ENCODE measurements at places on chromosomes 6 and 20. TPM values are rescaled to one million over a fixed set of nuclear protein-coding genes. Genes with fewer than 3 reads are reported as not detected.

Gene MAP7
- total RNA-seq = 1.4 TPM

Gene LKAAEAR1
- total RNA-seq = 0.38 TPM

Gene NR2E1
- total RNA-seq = not detected

Gene JAG1
- 0.30 TPM for total RNA-seq

Gene SLC2A10
- total RNA-seq = not detected

Gene SNAP25
- total RNA-seq = 0.18 TPM

Gene TTPAL
- total RNA-seq = 15.5 TPM

Gene ACAT2
- total RNA-seq = 98.0 TPM

Gene ARMH2
- 1.5 TPM for total RNA-seq

Gene CST4
- not detected for total RNA-seq

Gene RNF182
- total RNA-seq = not detected

Gene CENPW
- 54.3 TPM for total RNA-seq

Measured in activated CD4-positive, alpha-beta memory T cell treated with anti-CD3 and anti-CD28 coated beads, Interleukin-2, amount 10 ng/mL, durations not matched to agents 7 days and 5 days (primary cell).